CD4-positive, alpha-beta T cell treated with Interleukin-6 at 100 ng/mL for 8 hours (primary cell): ENCODE measurements at places on chromosomes 2 and 18.

DNA sequence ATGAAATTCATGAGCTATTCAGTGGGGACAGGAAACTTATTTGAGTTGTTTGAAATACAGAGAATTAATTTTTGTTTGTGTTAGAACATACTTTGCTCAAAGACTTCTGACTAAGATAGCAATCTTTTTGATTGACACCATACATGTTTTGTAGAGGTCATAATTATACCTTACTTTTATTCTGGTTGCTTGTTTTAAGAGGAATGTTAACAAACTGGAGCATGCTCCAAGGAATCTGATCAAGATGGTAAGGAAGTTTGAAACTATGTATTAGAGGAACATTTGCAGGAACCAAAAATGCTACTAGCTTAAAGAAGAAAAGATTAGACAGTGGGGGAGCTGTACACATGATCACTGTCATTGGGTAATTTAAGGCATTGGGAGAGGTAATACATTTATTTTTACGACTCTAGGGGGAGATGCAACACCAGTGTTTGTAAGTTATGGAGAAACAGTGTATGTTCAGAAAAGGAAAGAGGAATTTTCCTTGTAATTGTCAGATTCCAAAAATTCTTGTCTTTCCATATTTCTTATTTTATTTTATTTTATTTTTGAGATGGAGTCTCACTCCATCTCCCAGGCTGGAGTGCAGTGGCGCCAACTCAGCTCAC, 8.0 kb downstream of the AGFG1 start:
- no peak for DNase-seq

DNA sequence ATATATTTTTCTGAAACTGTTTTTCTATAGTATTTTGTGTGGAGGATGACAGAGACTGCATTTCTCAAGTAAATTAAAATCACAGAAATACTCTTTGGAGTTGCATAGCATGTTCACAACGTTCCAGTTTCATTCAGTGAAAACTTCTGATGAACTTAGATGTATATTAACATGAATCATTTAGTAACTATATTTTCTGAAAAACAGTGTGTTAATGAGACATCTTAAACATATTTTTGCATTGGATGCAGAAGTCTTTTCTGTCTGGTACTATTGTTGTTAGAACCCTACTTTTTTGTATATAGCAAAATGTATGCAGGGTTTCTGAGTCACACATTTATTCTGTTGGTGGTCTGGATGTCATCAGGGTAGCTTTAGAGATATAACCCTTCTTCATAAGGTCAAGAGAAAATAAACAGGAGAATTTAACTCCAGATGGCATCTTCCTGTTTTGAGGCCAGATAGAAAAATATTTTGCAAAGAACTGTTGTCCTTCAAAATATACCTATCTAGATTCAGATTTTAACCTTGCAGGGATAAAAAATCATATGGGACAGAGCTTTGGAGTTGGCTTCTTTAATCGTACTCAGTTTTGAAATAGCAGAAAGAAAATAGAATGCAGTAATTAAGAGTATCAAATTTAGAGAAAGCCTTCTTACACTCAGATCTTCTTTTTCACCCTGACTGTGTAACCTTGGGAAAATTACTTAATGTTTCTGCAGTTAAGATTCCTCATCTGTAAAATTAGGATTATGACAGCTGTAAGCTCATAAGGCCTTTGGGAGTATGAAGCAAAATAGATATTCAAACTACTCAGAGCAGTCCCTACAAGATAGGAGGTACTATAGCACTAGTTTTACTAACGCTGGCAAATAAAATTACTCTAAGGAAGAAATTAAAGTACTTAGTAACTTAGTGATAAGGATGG, 5.3 kb downstream of the COL3A1 start:
- no peak for DNase-seq

DNA sequence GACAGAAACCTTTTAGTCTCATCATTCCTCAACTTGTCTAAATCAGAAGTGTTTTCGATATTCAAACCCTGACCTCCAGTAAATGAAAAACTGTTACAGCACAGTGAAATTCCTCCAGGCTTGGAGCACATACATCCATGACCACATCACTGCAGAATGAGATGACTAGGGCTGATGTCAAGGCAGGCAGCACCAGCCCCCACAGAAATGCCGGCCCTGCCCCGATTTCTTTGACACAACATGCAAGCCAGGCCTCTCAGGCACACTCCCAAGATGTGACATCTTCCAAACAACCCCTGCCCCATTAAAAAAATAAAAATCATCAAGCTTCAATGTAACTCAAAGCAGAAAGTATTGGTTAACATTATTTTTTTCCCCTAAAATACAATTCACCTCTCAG, 103.3 kb downstream of the CTAGE1 start:
- DNase-seq: no peak

GRCh38 chr2:26238311-26238958, 6.0 kb downstream of the HADHA start:
- no peak for DNase-seq

- no peak for DNase-seq
Observed at GRCh38 chr2:188852772-188853171, 121.4 kb upstream of the COL3A1 start.

DNA sequence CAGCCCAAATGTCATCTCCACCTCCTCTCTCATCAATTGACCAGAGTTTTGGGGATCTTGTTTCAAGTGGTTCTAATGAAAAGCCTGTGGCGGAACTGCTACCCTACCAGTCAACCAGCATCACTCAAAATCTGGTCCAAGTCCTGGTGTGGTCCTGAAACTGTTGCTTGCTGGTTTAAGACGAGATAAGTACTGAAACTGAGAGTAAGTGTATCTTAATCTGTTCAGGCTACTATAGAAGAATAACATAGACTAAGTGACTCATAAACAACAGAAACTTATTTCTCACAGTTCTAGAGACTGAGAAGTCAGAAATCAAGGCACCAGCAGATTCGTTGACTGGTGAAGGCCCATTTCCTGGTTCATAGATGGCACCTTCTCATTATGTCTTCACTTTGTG, 879 bp upstream of the GALNT5 start:
- no peak for DNase-seq

DNA sequence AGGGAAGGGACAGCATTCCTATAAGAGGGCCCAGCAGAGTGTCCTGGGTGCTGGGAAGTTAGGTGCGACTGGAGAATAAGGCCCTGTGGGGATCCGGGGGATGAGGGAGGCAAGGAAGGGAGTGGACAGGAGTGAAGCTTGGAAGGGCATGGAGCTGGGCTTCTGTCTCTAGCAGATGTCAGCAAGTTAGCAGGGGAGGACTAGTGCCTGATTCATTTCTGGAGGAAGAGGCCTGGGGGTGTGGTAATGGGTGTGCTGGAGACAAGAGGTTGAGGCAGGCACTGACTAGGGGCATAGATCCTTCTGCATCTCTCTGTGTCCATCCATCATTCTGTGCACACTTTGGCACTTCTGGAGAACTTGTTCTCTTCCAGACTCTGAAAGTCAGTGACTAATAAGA, 134.7 kb downstream of the ACOXL start:
- no peak for DNase-seq

- DNase-seq: no peak
Observed at GRCh38 chr2:173924285-173924684, 40.9 kb downstream of the SP3 start.

DNA sequence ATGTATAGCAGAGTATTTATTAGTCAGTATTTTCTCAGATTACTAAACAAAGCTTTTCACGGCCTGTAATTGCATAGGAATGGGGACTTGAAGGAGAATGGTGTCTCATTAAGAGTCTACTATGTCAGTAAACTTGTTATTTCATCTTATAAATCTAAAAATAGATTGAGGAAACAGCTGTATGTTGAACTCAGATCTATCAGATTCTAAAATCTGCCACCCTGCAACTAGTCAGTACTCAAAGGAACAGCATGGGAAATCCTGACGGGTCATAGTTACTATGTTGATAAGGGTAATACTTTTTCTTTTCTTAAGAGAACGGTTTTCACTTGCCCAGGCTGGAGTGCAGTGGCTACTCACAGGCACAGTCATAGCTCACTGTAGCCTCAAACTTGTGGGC, 70.2 kb upstream of the EMILIN2 start:
- no peak for DNase-seq

- no peak for DNase-seq
Observed at GRCh38 chr2:75528221-75528977, 32.3 kb downstream of the EVA1A start.
